ENCODE measurements at places on chromosomes 12 and 14. TPM values are rescaled to one million over a fixed set of nuclear protein-coding genes. Genes with fewer than 3 reads are reported as not detected.
A peak's percentile ranks its signal among the peaks of the same experiment; 100 is the strongest.

KCNK13 gene
- total RNA-seq, result not detected

C12orf60 gene
- total RNA-seq, result 2.1 TPM

RNU4-1 gene
- total RNA-seq, result 1,144 TPM

ABHD4 gene
- total RNA-seq, result 34.1 TPM

C12orf56 gene
- total RNA-seq, result not detected

CMAS gene
- 21.6 TPM for total RNA-seq

FANCM gene
- 1.5 TPM for total RNA-seq

TAS2R7 gene
- total RNA-seq, result not detected

- no peak overlapping the region for H3K27ac ChIP-seq
- peaks cover 13% of the 10 kb centered on the region for H3K4me1 ChIP-seq
- no peaks in the 10 kb centered on the region for H3K27me3 ChIP-seq
- DNase-seq, result no peak
- no peak overlapping the region for H3K4me3 ChIP-seq
- H3K36me3 ChIP-seq, result no peaks in the 10 kb centered on the region
Measured at GRCh38 chr12:69412655-69413054, 53.1 kb downstream of the YEATS4 start.

- no peak for DNase-seq
- no peak overlapping the region for H3K4me3 ChIP-seq
- H3K4me1 ChIP-seq, result no peaks in the 10 kb centered on the region
- no peak overlapping the region for H3K27ac ChIP-seq
Measured at GRCh38 chr12:75971253-75971652, 60.3 kb downstream of the PHLDA1 start.

DNA sequence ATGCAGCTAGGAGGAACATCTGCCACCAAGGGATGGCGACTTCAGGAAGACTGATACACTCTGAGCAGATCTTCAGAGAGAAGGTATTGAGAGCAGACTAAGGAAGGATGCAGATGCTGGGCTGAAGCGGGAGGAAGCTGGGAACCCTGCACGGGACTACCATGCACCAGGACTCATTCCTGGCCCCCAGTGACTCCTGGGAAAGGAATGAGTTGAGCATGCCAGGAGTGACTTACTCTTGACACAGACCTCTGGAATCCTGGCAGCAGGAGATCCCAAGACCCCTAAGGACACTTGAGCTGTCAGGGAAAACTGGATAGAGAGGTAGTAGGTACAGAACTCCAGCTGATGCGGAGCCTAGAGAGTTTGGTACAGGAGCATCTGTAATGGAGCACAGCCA is 336.1 kb downstream of the RPS29 start:
- no peaks in the 10 kb centered on the region for H3K36me3 ChIP-seq
- H3K27me3 ChIP-seq, result no peaks in the 10 kb centered on the region
- H3K27ac ChIP-seq, result no peak overlapping the region
- H3K4me3 ChIP-seq, result no peak overlapping the region
- H3K4me1 ChIP-seq, result no peaks in the 10 kb centered on the region
- no peak for DNase-seq

- DNase-seq, result no peak
- peak overlapping the region; percentile 89 for H3K27ac ChIP-seq
- H3K36me3 ChIP-seq, result no peaks in the 10 kb centered on the region
- no peaks in the 10 kb centered on the region for H3K27me3 ChIP-seq
- H3K4me3 ChIP-seq, result peak overlapping the region; percentile 84
- peaks cover 5% of the 10 kb centered on the region for H3K4me1 ChIP-seq
Measured at GRCh38 chr14:32202491-32202997, 525 bp downstream of the RNU6-8 start.

DNA sequence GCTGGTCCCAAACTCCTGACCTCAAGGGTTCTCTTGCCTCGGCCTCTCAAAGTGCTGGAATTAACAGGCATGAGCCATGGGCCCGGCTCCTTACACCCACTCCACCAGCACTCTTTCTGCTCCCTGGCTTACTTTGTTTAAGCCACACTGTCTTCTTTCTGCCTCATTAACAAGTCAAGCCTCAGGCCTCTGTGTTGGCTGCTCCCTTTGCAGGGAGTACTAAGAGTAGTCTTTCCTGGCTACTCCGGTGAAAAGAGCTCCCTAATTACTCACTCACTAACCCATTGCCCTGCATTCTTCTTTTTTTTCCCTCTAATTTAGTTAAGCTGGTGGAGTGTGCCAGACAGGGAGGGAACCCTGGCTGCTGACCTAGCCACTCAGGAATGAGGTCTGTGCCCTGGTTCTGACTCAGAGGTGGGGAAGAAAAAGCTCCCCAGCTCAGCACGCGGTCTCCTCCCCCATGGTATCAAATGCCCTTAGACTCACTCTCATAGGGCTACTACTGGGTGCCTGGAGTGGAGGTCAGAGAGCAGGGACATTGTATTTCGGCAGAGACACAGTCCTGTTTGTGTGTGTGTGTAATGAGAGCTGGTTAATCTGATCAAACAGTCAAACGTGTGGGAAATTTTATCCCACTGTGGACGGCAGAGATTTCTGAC is 19.8 kb downstream of the GALNT6 start:
- H3K27me3 ChIP-seq, result no peaks in the 10 kb centered on the region
- DNase-seq, result peak; percentile 75
- H3K27ac ChIP-seq, result peak overlapping the region; percentile 64
- H3K36me3 ChIP-seq, result no peaks in the 10 kb centered on the region
- peak overlapping the region; percentile 0 for H3K4me3 ChIP-seq

- no peak for DNase-seq
- H3K27ac ChIP-seq, result no peak overlapping the region
- no peaks in the 10 kb centered on the region for H3K4me1 ChIP-seq
- H3K27me3 ChIP-seq, result no peaks in the 10 kb centered on the region
Measured at GRCh38 chr14:96001866-96002497, 37.2 kb upstream of the C14orf132 start.

- DNase-seq, result no peak
- H3K27me3 ChIP-seq, result no peaks in the 10 kb centered on the region
- peaks cover 2% of the 10 kb centered on the region for H3K4me1 ChIP-seq
- no peaks in the 10 kb centered on the region for H3K36me3 ChIP-seq
- H3K27ac ChIP-seq, result no peak overlapping the region
- no peak overlapping the region for H3K4me3 ChIP-seq
Measured at GRCh38 chr12:47028981-47029708, 50.3 kb upstream of the PCED1B start.

- H3K4me1 ChIP-seq, result peaks cover 5% of the 10 kb centered on the region
- peaks cover 6% of the 10 kb centered on the region for H3K36me3 ChIP-seq
- H3K27ac ChIP-seq, result peak overlapping the region; percentile 36
- H3K27me3 ChIP-seq, result no peaks in the 10 kb centered on the region
- no peak overlapping the region for H3K4me3 ChIP-seq
- no peak for DNase-seq
Measured at GRCh38 chr14:100362311-100362927, 39.3 kb downstream of the SLC25A47 start.

GRCh38 chr12:57157588-57158173 is 10.3 kb upstream of the LRP1-AS start:
- H3K4me1 ChIP-seq, result no peaks in the 10 kb centered on the region
- no peak overlapping the region for H3K4me3 ChIP-seq
- H3K27me3 ChIP-seq, result no peaks in the 10 kb centered on the region
- H3K27ac ChIP-seq, result no peak overlapping the region

GRCh38 chr12:28017126-28017872 is 44.8 kb upstream of the PTHLH start:
- H3K27me3 ChIP-seq, result no peaks in the 10 kb centered on the region
- H3K4me3 ChIP-seq, result no peak overlapping the region
- no peak for DNase-seq

DNA sequence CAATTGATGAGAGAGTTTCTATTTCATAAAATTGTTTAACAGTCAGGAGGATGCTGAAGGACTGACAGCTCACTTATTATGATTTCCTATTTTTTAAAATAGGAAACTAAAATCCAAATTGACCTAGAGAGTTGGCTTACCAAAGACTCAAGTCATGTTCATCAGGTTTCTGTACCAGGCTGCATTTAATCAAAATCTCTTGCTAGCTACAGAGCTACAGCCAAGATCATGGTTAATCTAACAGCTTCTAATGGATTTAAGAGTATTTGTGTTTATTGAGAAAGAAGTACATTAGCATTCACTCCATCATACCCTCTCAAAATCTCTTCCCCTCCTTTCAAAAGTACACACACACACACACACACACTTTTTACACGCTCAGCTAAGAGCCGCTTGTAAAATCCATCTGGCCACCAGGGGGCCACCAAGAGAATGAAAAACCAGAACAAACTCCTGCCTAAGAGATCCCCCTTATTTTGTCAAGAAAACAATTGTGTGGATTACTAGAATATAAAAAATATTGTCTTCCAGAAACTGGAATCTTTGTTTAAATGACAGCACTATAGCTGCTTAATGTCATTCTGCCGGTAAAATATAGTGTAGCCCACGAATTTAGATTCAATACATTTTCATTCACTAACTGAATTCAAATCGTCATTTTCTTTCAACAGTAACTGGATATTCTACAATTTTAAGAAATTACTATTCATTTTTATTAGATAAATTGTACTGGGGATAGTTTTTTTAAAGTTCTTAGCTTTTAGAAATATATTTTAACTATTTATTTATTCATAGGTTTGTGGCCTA is 334.0 kb downstream of the BTG1 start:
- no peaks in the 10 kb centered on the region for H3K27me3 ChIP-seq
- no peak overlapping the region for H3K4me3 ChIP-seq
- H3K27ac ChIP-seq, result no peak overlapping the region
- peak; percentile 56 for DNase-seq
- H3K36me3 ChIP-seq, result no peaks in the 10 kb centered on the region

GRCh38 chr12:111056618-111057521 is 136.5 kb upstream of the MYL2 start:
- H3K4me3 ChIP-seq, result no peak overlapping the region
- no peaks in the 10 kb centered on the region for H3K4me1 ChIP-seq
- H3K36me3 ChIP-seq, result no peaks in the 10 kb centered on the region
- H3K27me3 ChIP-seq, result peaks cover 4% of the 10 kb centered on the region
- DNase-seq, result no peak

GRCh38 chr14:74105381-74105780 is 20.6 kb downstream of the LIN52 start:
- H3K27me3 ChIP-seq, result no peaks in the 10 kb centered on the region
- peaks cover 79% of the 10 kb centered on the region for H3K36me3 ChIP-seq
- H3K27ac ChIP-seq, result no peak overlapping the region
- DNase-seq, result no peak
- peaks cover under 1% of the 10 kb centered on the region for H3K4me1 ChIP-seq
- H3K4me3 ChIP-seq, result no peak overlapping the region

- no peak for DNase-seq
- no peak overlapping the region for H3K27ac ChIP-seq
- H3K27me3 ChIP-seq, result peaks cover 2% of the 10 kb centered on the region
- no peaks in the 10 kb centered on the region for H3K36me3 ChIP-seq
Measured at GRCh38 chr12:115960-116915, 49.7 kb downstream of the IQSEC3 start.

GRCh38 chr12:87670448-87670847 is 358.8 kb downstream of the C12orf50 start:
- no peak overlapping the region for H3K4me3 ChIP-seq
- no peaks in the 10 kb centered on the region for H3K27me3 ChIP-seq
- no peak overlapping the region for H3K27ac ChIP-seq
- H3K36me3 ChIP-seq, result no peaks in the 10 kb centered on the region

GRCh38 chr12:213527-213932 is 427 bp downstream of the SLC6A12 start:
- no peak overlapping the region for H3K4me3 ChIP-seq
- H3K27me3 ChIP-seq, result peaks cover 5% of the 10 kb centered on the region
- H3K36me3 ChIP-seq, result no peaks in the 10 kb centered on the region
- no peaks in the 10 kb centered on the region for H3K4me1 ChIP-seq

DNA sequence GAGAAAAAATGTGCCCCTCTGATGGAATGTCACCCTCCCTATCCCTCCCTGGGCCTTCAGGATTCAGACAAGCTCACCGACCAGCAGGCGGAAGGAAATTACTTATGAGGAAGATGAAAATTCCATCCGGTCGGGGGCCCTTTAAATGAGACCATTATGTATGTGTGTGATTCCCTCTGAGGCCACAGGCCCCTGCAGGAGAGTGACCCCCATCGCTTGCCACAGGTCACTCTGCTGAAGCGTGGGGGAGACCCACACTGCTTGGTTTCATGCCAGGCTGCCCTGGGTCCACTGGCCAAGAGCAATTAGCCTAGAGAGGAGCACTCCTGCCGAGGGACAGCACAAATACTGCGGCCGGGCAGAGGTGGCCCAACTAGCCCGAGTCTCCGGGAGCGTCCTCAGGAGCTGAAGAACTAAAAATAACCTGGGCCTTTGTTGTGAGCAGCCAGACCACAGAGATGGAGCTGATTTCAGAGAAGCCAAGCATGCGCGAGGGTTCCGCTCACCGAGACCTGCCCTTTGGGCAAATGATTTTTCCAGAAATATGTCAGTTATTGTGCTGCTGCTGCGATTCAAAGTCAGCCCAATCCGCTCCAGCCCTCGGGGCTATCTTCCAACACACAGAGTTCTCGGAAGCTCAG is 276.4 kb downstream of the DPF3 start:
- peak overlapping the region; percentile 34 for H3K4me3 ChIP-seq
- H3K27ac ChIP-seq, result peak overlapping the region; percentile 88
- H3K4me1 ChIP-seq, result peaks cover 56% of the 10 kb centered on the region
- DNase-seq, result peak; percentile 35
- H3K36me3 ChIP-seq, result no peaks in the 10 kb centered on the region

- H3K27me3 ChIP-seq, result no peaks in the 10 kb centered on the region
- no peak for DNase-seq
- no peaks in the 10 kb centered on the region for H3K36me3 ChIP-seq
Measured at GRCh38 chr12:29711381-29711780, 72.4 kb downstream of the TMTC1 start.

All from psoas muscle (tissue), 8 donors.